ENCODE measurements at places on chromosomes 7 and 10.

DNA sequence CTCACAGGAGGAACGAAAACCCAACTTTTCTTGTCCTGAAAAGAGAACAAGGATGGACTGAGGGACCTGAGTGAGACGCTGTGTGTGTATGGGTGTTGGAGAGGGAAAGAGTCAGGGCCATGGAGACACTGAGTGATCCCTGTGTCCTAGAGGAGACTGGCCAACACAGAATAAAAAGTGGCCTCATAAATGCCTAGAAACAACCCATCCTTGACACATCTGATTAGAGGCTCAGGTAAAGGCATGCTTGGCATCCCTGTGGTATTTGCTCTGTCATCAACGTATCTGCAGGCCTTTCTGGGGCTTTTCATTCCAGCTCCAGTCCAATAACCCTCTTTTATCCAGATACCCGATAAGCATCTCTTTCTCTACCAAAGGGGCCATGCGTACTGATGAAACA, 86.3 kb downstream of the FGFR2 start:
- DNase-seq: no peak

DNA sequence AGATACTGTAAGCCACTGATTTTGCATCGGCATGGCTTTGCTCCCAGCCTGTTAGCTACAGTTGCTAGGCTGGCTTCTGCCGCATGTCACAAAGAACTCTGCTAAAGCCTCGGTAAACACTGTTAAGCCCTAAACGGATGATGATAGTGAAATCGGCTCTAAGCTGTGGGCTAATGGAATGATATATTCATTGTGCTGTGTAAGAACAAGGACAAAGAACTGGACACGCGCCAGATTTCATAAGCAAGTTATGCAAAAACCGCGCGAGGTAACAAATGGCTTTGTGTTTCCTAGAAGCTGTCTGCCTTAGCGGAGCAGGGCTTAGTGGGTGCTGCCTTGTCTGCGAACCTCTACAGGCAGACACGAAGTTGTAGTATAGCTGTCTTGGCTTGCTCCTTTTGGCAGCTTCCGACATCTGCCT, 331.3 kb upstream of the COBL start:
- DNase-seq: no peak

DNA sequence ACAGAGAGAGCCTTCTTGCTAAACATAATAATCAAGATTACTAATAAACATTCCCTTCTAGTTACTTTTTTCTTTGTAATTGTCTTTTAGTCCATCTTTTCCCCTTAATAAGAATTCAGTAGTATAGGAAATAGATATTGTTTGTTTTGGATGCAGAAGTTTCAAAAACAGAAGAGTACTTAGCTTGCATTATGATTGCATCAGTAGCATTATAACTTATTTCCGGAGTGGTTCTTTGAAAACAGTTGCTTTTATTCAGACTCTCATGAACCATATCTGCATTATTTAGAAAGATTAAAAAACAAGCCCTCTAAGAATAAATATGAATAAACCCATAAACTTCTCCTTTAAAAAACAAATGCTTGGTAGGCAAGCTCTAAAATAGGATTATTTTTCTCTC, 34.0 kb upstream of the DKK1 start:
- no peak for DNase-seq

GRCh38 chr7:100684534-100685042, 9.5 kb downstream of the GIGYF1 start:
- DNase-seq: no peak

DNA sequence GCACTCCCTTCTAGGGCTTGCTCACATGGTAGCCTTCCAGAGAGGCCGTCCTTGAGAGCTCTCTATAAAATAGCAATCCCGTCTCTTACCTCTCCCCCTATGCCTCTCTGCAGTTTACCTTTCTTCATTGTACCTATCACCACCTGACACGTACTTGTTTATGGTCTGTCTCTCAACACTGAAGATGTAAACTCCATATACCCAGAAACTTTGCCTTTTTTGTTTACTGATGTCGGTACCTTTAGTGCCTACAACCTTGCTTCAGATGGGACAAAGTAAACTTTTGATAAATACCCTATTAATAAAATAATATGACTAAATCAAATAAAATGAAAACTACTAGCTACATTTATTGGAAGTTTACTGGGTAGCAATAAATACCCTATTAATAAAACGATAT, 220.6 kb downstream of the GPAM start:
- no peak for DNase-seq

DNA sequence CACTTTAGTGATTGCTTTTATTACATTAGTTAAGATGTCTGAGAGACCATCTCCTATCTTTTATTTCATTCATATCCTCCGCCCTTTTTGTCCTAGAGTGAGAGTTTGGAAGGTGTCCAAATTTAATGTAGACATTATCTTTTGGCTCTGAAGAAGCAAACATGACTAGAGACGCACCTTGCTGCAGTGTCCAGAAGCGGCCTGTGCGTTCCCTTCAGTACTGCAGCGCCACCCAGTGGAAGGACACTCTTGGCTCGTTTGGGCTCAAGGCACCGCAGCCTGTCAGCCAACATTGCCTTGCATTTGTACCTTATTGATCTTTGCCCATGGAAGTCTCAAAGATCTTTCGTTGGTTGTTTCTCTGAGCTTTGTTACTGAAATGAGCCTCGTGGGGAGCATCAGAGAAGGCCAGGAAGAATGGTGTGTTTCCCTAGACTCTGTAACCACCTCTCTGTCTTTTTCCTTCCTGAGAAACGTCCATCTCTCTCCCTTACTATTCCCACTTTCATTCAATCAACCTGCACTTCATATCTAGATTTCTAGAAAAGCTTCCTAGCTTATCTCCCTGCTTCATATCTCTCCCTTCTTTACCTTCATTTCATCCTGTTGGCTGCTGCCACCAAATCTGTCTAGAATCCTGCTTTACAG, 10.4 kb upstream of the CLCN1 start:
- DNase-seq: peak; percentile 43

- peak; percentile 29 for DNase-seq
Observed at GRCh38 chr10:106931159-106931852, 233.2 kb downstream of the SORCS1 start.

- no peak for DNase-seq
Observed at GRCh38 chr7:121810831-121811672, 61.9 kb upstream of the PTPRZ1 start.

DNA sequence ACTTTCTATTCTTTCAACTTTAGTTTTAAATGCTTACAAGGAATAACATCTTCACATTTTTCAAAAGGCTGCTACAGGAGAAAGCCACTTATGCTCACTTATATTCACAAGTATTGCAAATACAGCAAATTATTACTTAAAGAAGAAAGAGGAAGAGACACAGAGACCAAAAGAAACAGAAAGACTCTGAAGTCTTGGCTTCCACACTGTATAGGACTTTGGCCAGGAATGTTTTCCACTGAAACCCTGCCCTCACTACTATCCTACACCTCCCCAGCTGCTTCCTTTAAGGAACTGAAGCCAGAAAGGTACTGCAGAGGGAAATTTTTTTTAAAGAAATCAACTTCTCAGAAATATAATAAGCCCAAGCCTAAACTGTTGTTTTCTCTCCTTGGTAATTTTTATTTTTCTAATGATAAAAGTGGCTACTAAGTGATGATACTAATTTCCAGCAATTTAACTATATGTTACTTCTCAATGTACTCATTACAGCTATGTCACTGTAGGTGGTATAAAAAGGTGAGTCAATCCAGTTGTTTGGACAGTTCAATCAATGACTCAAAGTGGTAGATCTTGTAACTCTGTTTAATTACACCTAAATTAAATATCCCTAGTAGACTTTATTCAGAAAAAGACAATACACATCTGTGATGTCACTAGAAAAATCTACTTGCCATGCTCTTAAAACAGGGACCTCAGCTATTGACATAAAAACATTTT, 231.6 kb downstream of the GRM8 start:
- no peak for DNase-seq
